ENCODE measurements at places on chromosomes 6 and 20.

GRCh38 chr6:155254139-155254538 is 9.7 kb upstream of the CLDN20 start:
- DNase-seq = no peak

- DNase-seq = no peak
Measured at GRCh38 chr6:41561931-41562911, 16.0 kb downstream of the FOXP4 start.

GRCh38 chr6:112591329-112591728 is 244.2 kb downstream of the RFPL4B start:
- no peak for DNase-seq

GRCh38 chr6:27138406-27138805 is 109.1 kb upstream of the PRSS16 start:
- DNase-seq = no peak

DNA sequence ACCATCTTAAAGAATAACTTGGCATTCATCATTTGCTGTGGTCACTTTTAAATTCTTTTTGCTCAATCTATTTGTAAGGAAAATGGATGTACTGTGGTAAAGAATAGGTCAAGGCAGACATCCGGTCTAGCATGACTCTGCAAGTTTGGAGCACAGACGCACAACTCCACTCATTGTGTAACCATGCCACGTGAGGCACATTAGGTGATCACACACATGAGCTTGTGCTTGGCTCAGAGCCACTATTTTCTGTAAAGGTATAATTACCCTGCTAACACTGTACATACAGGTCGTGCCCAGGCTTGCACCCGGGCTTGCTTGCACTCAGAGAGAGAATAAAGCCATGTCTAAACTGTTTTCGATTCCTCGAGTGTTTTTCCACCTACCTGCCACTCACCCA is 1289.1 kb upstream of the ADGRB3 start:
- no peak for DNase-seq

DNA sequence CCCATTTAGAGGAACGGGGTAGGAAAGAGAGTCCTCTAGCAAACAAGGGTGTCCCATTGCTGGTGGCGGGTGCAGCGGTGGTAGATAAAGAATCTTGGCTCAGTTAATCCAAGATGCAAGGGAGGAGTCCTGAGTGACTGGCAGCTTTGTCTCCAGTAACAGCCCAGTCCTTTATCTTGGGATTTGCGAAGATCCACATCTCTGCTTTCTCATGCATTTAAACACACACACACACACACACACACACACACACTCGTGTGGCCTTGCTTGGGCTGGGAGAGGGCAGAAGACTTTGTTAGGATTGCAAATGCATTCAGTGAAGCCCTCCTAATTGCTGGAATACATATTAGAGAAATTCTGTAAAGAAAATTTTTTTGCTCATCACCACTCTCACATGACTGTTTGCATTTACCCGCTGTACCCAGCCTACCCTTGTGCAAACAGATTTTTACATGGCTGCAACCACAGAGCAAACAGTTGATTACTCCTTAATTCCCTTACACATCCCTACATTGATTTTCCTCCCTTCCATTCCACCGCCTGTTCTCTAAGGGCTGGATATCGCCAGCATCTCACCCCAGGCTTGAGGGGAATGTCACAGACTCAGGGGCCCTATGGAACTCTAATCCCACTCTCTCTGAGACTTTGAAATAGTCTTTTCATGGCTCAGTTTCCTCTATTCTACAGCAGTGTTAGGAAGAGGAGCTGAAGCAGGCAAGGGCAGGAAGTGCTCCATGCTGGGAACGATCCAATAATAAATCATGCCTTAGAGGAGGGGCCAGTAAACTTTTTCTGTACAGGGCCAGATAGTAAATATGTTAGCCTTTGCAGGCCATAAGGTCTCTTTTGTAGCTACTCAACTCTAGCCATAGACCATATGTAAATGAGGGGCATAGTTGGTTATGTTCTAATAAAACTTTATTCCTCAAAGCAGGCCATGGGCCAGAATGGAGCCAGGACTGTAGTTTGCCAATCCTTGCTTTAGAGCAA is 3.5 kb downstream of the C6orf132 start:
- DNase-seq = no peak

All from stimulated activated CD8-positive, alpha-beta memory T cell treated with anti-CD3 and anti-CD28 coated beads, Interleukin-4, amount 100 ng/mL, for 1 hour (primary cell).